ENCODE measurements at places on chromosomes 12 and 14.

DNA sequence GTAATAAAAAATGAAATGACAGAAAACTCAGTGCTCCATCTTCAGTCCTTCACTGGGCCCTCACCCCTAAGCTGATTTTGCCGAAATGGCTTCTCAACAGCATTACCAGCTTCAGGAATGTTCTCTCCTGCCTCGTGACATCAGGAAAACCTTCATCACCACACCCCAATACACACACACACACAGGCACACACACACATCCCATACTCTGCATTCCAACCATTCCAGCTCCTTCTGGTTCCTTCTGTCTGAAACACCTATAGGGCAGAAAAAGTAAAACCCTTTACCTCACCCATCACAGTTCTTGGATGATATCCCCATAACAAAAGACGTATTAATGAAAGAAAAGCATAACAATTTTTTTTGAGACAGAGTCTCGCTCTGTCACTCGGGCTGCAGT lies 75.9 kb downstream of the CCDC60 start:
- no peak for DNase-seq

- no peak for DNase-seq
Measured at GRCh38 chr12:104502217-104502616, 45.5 kb downstream of the CHST11 start.

DNA sequence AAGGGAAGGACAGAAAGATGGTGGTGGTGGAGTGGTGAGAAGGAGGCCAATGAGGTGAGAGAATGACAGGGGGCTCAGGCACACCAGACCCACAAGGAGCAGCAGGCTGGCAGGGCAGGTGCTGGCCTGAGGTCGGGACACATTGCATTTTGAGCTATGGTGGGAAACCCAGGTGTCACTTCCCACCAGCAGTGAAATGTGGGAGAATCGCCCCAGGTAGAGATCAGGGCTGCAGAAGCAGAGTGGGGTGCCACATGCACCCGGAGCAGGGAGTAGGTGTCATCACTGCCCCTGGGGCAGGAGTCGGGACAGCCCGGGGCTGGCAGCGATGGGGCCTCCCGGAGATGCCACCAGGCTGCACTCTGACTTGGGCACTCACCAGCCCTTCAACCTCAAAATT lies 315.8 kb downstream of the BCL11B start:
- DNase-seq = no peak

GRCh38 chr12:29566441-29566840 lies 69.0 kb upstream of the OVCH1 start:
- peak; percentile 77 for DNase-seq

- peak; percentile 83 for DNase-seq
Measured at GRCh38 chr14:74882103-74882920, 596 bp downstream of the DLST start.

DNA sequence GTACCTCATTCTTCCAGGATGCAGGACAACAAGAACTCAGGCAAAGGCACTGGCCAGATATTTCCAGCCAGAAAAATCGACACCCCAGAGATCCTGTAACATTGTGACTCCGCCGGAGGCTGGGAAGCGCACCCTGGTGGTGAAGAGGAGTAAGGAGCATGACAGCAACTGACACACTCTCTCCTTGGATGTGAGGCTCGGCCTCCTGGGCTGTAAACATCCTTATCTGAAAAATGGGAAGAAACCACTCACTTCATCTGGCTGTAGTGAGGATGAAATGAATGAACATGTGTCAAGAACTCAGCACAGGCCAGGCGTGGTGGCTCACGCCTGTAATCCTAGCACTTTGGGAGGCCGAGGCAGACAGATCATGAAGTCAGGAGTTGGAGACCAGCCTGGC lies 27.5 kb downstream of the TCHP start:
- peak; percentile 33 for DNase-seq

- DNase-seq = peak; percentile 63
Measured at GRCh38 chr12:8544295-8544694, 3.6 kb upstream of the CLEC4E start.

GRCh38 chr12:54376596-54376995 lies 7.9 kb downstream of the ZNF385A start:
- peak; percentile 48 for DNase-seq

GRCh38 chr14:50740856-50741255 lies 72.8 kb upstream of the SAV1 start:
- DNase-seq = peak; percentile 44

DNA sequence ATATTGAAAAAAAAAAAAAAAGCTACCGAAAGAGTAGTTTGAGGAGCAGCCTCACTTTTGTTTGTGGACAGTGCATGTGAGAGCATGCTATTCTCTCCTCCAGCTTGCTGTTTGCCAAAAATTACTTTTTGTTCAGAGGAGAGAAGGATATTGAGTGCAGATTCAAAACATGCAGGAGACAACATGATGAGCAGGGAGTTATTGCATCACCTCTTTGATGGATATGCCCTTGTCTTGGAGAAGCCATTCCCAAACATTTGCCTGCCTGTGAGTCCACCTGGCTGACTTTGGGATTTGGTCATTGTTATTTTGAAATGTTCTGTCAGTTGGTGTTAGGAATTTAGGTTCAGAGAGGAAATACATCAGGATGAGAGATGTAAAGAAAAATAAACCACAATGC lies 2.4 kb downstream of the C12orf75 start:
- no peak for DNase-seq

GRCh38 chr14:93317875-93318807 lies 14.7 kb downstream of the BTBD7 start:
- peak; percentile 70 for DNase-seq

- DNase-seq = peak; percentile 89
Measured at GRCh38 chr12:50187084-50187900, 20.1 kb upstream of the CERS5 start.

GRCh38 chr12:104938371-104938770 lies 19.7 kb downstream of the SLC41A2 start:
- DNase-seq = no peak

GRCh38 chr12:11813438-11813813 lies 164.0 kb downstream of the ETV6 start:
- DNase-seq = no peak

DNA sequence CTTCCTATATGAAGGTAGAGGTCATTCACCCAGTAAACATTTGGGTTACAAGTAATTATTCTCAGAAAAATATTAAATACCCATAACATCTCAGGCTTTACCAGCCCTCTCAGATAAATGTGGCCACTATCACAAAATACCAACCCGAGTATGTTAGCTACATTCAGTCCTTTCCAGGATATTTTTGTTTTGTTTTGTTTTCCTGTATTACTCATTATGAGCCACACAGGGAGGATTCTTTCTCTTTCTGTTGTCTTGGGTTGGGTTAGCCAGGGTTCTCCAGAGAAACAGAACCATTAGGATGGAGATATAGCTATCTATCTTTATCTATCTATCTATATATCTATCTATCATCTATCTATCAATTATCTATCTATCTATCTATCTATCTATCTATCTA lies 947.6 kb upstream of the MDGA2 start:
- DNase-seq = no peak

Data from fibroblast of villous mesenchyme (primary cell).